ENCODE measurements at places on chromosomes 12 and 14. TPM values are rescaled to one million over a fixed set of nuclear protein-coding genes. Genes with fewer than 3 reads are reported as not detected.
A peak's percentile ranks its signal among the peaks of the same experiment; 100 is the strongest.

- no peak for DNase-seq
Measured at GRCh38 chr12:113445544-113446171, 23.5 kb downstream of the SDSL start.

DNA sequence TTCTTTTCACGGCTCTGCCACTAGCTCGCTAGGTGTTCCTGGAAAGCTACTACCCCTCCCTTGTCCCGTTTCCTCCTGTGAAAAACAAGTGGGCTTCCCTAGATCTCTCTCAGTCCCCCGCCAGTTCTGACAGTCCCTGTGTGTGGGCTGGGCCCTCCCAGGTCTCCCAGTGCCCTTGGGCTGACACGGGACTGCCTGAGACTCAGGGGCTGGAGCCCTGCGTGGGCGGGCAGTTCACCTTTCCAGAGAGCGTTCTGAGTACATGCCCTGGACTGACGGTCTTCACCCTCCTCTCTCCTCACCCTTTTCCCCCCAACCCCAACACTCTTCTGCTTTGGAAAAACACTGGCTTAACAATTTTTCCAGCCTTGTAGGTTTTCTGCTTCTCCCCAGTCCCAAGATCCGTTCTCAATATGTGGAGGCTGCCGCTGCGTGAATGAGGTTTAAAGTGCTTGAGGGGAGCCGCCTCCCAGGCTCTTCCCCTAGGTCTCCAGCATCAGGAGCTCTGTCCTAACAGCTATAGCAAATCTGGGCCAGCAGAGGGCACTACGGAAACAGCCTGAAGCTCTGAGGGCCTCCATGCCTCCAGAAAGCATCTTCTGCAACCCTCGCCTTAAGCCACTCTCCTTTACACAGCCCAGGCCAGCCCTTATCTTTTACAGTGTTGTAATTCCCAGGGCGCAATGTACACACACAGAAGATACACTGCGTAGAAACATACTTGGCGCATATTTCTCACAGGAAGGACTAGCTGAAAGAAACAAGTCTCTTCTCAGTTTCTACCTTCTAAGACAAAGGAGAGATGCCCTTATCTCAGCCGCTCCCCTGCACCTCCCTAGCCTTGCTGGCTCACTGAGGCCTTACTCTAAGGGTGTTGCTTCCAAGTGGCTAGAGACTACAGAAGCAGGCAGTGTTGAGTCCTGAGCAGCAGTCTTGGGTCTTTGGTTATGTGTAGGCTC, 10.4 kb upstream of the DCD start:
- DNase-seq = peak; percentile 60

DNA sequence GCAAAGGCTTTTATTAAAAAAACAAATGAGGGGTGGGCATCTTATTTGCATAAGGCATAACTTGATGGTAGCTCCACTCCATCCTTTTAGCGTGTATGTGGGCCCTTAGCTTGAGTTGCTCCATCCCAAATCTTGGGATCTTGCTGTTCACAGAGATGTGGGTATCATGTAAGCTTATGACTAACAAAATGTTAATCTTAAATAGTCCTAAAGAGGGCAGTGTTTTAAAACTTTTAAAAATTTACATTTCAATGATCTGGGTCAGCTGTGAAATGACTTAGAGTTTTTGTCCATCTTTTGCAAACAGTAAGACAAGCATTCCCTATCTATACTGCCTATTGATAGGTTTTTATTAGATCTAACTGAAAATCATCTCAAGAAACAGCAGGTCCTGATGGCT, 86.0 kb downstream of the SLCO1A2 start:
- no peak for DNase-seq

- DNase-seq = no peak
Measured at GRCh38 chr14:72616811-72617210, 277.1 kb downstream of the DPF3 start.

DNA sequence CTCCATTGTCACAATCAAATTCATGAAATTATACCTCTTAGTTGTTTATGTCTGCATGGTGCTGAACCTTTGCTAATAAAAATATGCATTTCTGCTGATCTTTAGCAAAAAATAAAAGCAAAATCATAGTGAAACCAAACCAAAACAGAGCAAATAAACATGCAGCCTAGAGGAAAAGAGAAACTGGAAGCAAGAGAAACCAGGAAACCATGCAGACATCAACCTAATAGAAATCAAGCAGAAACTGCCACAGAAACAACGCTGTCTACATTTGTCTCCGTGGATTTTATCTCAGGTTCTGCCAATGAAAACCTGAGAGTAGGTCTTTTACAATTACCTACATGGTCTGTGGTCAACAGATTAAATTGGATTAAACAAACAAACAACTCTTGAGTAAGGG, 173.7 kb downstream of the SYT10 start:
- DNase-seq = no peak

- DNase-seq = peak; percentile 32
Measured at GRCh38 chr14:101561145-101561896, at the start of gene DIO3. DIO3 (plus strand) TSS chr14:101561495.

GRCh38 chr14:102770147-102771123, 6.8 kb upstream of the TRAF3 start:
- no peak for DNase-seq

- DNase-seq = no peak
Measured at GRCh38 chr12:16012117-16012516, 101.0 kb downstream of the DERA start.

- DNase-seq = no peak
Measured at GRCh38 chr12:102487226-102487625, 6.9 kb upstream of the IGF1 start.

DNA sequence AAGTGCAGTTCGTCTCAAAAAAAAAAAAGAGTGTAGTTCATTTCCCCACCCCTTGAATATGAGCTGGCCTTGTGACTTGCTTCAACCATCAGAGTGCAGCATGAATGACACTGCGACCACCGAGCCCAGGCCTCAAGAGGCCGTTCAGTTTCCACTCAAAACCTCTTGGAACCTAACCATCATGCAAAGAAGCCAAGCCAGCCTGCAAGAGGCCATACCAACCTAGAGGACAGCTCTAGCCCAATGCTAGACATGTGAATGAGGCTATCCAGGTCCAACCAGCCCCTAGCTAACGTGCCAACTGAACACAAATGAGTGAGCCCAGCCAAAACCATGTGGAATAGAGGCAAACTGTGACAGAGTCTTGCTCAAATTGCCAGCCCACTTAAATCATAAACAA, 29.7 kb downstream of the R3HDM2 start:
- no peak for DNase-seq

DNA sequence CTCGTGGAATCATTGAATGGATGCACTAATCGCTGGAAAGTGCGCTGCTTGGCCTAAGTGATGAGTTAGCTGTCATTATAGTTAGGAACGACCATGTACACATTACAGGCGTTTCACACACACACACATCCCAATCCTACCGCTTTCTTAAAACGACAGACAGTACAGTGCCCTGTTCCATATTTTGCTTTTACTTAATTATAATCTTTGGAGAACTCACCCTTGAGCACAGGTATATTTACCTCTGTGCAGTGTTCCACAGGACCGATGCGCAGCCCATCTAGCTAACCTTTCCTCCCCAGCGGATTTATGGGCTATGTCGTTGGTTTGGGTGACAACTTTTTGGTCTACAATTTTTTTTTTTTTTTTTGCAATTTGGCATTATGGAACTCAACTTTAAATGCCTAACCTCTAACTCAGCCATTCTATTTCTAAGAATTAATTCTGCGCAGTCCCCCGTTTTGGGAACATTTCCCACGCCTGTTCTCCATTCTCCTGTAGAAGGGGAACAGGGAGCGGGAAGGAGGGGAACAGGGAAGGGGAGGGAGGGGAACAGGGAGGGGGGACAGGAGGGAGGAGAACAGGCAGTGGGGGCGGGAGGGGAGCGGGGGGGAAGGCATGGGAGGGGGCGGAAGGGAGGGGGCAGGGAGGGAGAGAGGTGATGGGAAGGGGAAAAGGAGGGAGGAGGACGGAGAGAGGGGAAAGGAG, 663 bp upstream of the ULK1 start:
- no peak for DNase-seq

- no peak for DNase-seq
Measured at GRCh38 chr14:59343585-59343984, 121.6 kb downstream of the GPR135 start.

GRCh38 chr14:31881531-31882310, 195.4 kb upstream of the ARHGAP5 start:
- DNase-seq = no peak

- no peak for DNase-seq
Measured at GRCh38 chr12:43148691-43149090, 403.3 kb downstream of the ADAMTS20 start.

DNA sequence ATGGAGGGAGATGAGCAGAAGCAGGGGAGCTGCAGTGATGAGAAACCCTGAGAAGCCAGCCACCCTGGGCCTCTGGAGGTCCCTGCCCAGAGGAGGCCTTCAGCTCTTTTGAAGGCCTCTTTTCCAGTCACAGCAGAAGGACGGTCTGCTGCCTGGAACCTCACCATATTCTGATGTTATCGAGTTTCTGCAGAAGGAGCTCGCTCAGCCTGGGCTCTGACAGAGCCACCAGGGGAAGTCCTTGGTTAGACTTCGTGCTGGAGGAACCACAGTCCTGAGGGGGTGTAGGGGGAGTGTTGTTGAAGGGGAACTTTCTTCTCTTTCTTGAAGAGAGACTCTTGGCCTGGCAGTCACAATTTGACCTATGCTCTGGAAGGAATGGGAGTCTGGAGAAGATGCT, 25.1 kb upstream of the BATF start:
- DNase-seq = no peak

- no peak for DNase-seq
Measured at GRCh38 chr12:40020261-40020691, 85.6 kb downstream of the SLC2A13 start.

DNA sequence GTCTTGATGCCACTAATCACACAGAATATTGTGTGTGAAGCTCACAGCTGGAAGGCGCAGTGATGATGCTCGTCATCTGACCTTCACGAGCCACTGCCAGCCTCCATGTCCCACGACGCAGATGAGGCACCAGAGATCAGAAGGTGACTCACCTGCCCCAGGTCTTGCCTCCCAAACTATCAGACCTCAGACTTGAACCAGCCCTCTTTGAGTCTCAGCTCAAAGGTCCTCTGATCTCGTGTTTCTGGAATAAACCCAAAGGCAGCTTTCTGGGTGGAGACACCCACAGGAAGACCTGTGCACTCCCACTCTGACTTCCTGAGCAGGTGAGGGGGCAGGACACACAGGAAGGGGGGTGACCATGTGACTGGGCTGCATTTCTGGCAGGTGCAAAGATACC, 19.6 kb upstream of the CHGA start:
- no peak for DNase-seq

DNA sequence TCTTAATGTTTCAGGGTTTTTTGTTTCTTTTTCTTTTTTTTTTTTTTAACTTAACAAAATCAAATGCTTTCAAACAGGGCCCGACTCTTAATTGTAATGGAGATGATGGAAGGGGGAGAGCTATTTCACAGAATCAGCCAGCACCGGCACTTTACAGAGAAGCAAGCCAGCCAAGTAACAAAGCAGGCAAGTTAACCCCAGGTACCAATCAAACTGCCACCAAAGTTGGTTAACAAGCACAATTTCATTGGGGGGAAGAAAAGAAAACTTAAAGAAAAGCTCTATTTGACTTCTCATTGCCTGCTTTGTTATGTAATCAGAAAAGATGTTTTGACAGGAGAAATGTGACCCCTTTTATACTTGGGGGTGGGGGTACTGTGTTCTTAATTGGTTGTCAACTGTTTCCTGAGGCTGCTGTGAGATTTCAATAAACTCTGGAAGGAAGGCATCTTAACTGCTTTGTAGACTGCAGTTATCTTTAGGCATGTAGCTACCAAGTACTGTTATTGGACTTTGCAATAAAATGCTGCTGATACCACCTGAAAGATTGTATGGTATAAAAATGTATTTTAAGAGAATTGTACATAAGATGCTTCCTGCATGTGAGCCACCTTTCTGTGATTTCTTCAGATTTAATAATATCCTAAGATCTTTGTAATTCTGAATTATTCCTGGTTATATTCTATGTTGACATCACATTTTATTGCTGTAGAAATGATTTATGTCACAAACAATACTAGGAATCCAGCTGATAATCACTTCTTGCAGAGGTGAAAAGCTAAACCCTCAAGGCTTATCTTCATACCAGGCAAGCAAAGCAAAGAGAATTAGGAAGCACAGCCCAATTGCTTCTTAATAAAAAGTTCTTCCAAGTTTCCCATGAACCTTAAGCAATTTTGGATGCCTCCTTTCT, 26.9 kb downstream of the MAPKAPK5 start:
- no peak for DNase-seq

- DNase-seq = no peak
Measured at GRCh38 chr14:68349900-68350629, 442.8 kb downstream of the ZFP36L1 start.

DNA sequence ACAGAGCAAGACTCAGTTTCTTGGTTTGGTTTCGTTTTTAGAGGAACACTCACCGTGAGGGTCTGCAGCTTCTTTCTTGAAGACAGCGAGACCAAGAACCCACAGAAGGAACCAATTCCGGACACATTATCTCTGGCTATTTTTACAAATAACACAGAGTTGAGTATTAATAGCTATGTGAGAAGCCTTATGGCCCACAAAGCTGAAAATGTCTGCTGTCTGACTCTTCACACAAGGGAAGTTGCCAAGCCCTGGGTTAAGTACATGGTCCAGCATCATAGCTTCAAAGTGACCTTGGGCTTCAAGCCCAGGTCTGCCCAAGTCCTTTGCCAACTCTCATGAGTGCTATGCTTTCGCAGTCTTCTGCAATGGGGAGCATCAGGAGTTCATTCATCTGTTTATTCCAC, 2.6 kb upstream of the LGMN start:
- no peak for DNase-seq

- no peak for DNase-seq
Measured at GRCh38 chr14:92465353-92466055, 48.1 kb upstream of the RIN3 start.

- no peak for DNase-seq
Measured at GRCh38 chr12:91763654-91764370, 381.8 kb downstream of the BTG1 start.

GRCh38 chr14:24418492-24418873, 11.0 kb downstream of the CBLN3 start:
- no peak for DNase-seq

DNA sequence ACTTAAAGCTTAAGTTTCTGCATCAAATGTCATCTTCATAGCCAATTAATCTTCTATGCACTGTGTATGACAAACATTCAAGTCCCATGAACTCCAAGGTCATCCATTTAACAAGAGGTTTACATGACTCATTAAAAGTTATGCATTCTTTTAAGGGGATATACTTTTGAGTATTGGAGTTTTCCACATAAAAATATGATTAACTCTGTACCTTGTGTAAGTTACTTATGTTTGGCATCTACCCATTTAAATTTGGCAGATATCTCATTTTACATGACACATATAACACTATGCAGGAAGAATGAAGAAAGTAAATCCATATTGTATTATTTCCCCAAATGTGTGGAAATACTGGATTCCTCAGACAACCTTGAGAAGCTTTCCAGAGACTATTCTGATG, 240.2 kb downstream of the PAX9 start:
- no peak for DNase-seq

PAPLN gene
- 9.6 TPM for total RNA-seq

DACT1 gene
- 1.6 TPM for total RNA-seq

TAS2R42 gene
- total RNA-seq = not detected

PLXNC1 gene
- total RNA-seq = 0.25 TPM

KCNH3 gene
- total RNA-seq = 35.3 TPM

SLC24A4 gene
- not detected for total RNA-seq

PTPRB gene
- 0.17 TPM for total RNA-seq

Measured in HCT116 (cell line).